ENCODE measurements at places on chromosomes 16 and 17.

GRCh38 chr17:67746704-67747571 lies 29.2 kb downstream of the NOL11 start:
- DNase-seq, result no peak

GRCh38 chr16:53971616-53972015 lies 267.7 kb downstream of the FTO start:
- no peak for DNase-seq

- no peak for DNase-seq
Observed at GRCh38 chr16:47016700-47017133, 43.2 kb upstream of the DNAJA2 start.

DNA sequence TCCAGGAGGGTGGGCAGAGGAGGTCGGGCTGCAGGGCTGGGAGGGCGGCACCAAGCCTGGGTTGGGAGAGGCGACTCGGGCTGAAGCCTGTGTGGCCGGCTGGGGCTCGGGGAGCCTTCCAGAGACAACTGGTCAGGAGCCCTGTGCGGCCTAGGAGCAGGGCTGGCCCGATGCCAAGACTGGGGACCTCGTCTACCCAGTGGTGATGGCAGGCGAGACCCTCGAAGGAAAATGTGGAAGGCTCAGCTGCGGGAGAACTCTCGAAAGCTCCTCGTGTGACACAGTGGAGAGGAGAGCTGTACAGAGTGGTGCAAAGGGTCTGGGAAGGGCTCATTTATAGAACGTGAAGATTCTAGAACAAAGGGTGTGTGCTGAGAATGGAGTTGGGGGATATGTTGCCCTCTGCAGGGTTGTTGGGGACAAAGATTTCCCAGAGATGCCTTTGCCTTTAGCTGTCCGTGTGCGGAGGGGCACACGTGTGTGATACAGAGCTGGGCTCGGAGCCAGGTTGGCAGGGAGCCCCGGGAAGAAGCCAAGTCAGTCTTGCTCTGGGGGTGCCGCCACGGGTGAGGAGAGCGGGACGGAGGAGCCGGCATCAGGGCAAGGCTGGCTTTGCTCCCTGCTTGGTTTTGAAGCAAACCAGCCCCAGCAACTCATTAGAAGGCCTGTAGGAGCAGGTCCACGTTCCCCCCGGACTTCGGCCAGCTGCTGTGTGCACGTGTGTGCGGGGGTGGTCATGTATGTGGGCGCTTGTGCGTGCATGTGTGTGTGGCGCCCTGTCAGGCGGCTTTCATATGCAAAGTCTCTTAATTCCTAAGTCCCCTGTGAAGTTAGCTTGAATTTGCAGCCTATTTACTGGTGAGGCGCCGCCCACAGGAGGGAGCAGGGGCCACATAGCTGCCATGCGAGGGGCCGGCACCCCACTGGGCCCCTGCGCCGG lies 132.4 kb upstream of the CHMP6 start:
- no peak for DNase-seq

- no peak for DNase-seq
Observed at GRCh38 chr16:71555230-71555891, 21.5 kb downstream of the TAT start.

GRCh38 chr16:58461056-58461455 lies 38.9 kb upstream of the NDRG4 start:
- no peak for DNase-seq

DNA sequence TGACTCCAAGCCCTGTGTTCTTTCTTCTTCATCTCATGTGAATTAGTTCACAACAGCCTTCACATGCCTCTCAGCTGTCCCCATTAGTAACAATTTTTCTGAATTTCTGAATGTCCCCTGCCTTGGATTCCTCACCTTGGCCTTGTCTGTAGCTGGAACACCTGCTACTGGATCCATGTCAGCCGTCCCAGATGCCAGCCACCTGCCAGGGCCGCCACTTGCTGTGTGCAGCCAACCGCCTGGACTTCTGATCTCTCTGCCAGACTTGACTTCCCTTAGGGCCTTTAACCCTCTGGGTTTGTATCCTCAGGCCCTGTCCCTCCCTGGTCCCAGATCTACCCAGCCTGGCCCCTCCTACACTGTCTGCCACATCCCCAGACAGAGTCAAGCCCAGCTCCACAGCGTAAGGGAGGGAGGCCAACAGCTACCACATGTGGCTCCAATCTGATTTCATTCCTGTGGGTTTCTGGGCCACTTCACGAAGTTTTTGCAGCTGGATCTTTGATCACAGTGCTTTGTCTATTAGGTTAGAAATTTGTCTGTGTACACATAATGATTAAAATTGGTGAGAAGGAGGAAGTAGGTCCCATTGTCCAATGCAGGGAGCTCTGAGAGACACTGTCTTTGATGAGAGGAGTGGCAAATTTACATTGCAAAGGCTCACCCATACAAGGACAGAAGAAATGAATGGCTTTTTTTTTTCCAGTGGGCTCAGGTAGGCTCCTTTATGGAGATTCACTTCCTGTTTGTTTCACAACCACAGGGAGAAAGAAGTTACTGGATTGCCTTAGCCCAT lies 15.3 kb downstream of the MPP2 start:
- no peak for DNase-seq

DNA sequence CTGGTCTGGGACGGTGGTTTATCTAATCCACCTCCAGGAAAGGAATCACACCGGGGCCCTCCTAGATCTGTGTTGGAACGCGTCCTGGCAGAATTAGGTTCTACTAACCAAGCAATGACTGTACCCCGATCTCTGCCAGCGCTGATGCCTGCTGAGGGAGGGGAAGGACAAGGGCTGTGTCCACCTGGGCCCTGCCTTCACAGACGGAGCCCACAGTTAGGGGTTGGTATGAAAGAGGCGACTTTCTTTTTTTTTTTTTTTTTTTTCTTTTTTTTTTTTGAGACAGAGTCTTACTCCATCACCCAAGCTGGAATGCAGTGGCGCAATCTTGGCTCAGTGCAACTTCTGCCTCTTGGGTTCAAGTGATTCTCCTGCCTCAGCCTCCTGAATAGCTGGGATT lies 9.9 kb upstream of the KRT19 start:
- no peak for DNase-seq

- peak; percentile 98 for DNase-seq
Observed at GRCh38 chr16:2980227-2981176, at the start of gene PKMYT1. PKMYT1 (minus strand) TSS chr16:2980446; CDS start chr16:2979657, 789 bp downstream.

DNA sequence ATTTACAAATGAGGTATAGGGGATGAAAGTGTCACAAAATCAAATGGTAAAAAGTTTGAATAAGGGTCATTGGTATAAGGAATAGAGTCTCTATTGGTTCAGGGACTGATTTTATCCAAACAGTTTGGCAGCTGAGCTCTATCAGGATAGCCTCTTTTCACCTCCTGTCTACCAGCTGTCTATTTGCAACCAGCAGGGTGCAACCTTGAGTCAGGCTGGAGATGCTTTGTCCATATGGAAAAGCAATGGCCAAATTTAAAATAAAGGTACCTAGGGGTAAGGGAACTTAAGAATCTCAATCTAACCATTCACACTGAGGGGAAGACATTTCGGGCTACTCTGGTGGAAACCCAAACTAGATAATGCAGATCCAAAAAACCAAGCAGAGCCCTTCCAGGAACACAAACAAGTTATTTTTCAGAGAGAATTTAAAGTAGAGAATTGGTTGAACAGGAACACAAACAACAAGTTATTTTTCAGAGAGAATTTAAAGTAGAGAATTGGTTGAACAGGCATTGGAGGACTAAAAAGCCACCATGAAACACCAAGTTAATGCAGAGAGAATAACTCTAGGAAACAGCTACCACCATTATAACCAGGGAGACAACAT lies 12.6 kb upstream of the CA10 start:
- DNase-seq, result no peak

GRCh38 chr17:9044772-9045463 lies 23.6 kb downstream of the NTN1 start:
- DNase-seq, result no peak

DNA sequence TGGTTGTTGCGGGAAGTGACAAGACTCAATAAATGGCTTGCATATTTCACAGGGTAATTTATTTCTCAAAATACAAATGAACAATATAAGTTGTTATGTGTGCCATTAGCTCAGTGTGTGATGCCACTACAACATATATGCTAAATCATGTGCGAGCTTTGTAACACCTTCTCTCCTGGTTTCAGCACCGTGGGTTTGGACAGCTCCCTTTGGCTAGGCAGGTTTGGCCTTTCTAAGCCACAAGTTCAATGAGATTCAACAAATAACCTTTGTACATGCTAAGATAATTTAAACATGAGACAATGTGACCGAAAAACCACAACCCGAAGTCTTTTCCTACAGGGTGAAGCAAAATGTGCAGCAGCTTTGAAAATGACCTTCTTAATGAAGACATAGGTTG lies 563.9 kb downstream of the TMEM114 start:
- DNase-seq, result no peak
